Skin of body (tissue), 3 donors: ENCODE measurements at places on chromosomes 1 and 21. TPM values are rescaled to one million over a fixed set of nuclear protein-coding genes. Genes with fewer than 3 reads are reported as not detected.

Gene SELL
- total RNA-seq, result 12.3 TPM

Gene ABCD3
- total RNA-seq, result 49.8 TPM

Gene RHD
- 2.3 TPM for total RNA-seq

Gene OR2W3
- 1.8 TPM for total RNA-seq
